ENCODE measurements at places on chromosomes 13 and 19.

- no peak for DNase-seq
These were observed 53.2 kb downstream of the CDADC1 start for GRCh38 chr13:49300739-49301589.

GRCh38 chr19:47423203-47423882 lies 4.0 kb upstream of the MEIS3 start:
- DNase-seq: no peak

DNA sequence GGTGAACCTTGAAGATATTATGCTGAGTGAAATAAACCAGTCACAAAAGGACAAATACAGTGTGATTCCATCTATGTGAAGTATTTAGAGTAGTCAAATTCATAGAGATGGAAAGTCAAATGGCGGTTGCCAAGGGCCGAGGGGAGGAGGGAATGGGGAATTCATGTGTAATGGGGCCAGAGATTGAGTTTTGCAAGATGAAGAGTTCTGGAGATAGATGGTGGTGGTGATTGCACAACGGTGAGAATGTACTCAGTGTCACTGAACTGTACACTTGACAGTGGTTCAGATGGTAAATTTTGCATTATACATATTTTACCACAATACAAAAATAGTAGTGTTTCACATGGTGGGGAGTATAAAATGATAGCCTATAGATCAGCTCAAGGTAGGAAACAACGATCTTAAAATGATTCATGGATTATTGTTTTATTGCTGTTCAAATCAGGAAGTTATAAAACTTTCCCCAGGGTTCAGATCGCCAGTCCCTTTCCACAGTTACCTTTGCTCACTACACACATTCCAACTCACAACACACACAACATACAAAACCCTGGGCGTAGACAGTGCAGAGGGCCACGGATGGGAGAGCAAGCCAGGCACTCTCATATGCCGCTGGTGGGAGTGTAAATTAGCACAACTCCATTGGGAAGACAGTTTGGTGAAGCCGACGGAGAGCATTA lies 219.9 kb downstream of the ZIC5 start:
- no peak for DNase-seq

DNA sequence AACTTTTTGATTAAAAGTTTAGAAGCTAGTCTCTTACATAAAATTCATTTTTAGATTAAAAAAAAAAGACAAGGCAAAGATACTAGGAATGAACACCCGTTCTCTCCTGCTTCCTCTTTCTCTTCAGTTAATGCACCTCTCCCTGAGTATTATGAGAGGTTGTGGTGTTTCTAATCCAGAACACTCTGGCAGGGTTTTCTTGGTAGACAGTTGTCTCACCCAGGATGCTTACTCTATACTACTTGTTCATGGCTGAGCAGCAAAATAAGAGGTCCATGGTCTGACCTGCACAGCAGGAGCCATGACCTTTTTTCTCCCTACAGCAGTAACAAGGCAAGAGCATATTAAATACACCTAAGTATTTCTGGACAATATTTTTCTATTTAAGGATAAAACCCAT lies 62.0 kb downstream of the MICU2 start:
- DNase-seq: no peak

DNA sequence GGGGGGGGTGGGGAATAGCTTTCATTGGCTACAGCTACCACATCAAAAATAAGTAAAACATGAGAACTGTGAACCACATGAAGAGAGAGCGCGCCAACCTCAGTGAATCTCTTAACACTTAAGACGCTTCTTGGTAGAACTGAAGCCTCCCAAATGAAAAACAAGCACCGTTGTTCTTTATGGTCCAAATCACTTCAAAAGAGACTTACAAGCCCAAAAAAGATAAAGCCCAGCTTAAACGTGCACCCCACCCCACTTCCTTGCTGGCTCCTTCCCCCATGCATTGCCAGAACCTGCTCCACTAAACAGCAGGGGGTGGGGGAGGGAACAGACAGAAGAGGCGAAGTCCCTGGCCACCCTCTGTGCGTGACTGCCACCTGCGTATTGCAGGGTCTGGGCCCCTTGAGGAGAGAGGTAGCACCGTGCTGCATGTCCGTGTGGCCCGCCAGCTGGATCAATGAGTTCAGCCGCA lies 479.1 kb downstream of the FOXO1 start:
- no peak for DNase-seq

GRCh38 chr19:16778796-16779411 lies 50.3 kb upstream of the SIN3B start:
- DNase-seq: no peak
